GM23248 (cell line): ENCODE measurements at places on chromosomes 6 and 20. TPM values are rescaled to one million over a fixed set of nuclear protein-coding genes. Genes with fewer than 3 reads are reported as not detected.

GRCh38 chr6:95784019-95784418, 206.7 kb downstream of the MANEA start:
- DNase-seq = no peak

DNA sequence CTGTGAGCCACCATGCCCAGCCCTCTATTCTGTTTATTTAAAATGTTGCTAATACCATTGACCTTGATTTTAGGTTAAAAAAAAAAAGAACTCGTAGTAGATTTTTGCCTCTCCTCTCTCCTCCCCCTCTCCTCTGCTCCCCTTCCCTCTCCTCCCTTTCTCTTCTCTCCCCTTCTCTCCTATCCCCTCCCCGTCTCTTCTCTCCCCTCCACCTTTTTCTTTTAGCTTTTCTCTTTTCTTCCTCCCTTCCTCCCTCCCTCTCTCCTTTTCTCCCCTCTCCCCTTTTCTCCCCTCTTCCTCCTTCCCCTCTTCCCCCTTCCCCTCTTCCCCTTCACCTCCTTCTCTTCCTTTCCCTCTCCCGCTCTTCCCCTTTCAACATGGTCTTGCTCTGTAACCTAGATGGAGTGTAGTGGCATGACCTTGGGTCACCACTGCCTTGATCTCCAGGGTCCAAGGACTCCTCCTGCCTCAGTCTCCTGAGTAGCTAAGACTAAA, 223.8 kb downstream of the ZFAND3 start:
- no peak for DNase-seq

- DNase-seq = no peak
Observed at GRCh38 chr6:1617466-1618310, 8.0 kb downstream of the FOXC1 start.

DNA sequence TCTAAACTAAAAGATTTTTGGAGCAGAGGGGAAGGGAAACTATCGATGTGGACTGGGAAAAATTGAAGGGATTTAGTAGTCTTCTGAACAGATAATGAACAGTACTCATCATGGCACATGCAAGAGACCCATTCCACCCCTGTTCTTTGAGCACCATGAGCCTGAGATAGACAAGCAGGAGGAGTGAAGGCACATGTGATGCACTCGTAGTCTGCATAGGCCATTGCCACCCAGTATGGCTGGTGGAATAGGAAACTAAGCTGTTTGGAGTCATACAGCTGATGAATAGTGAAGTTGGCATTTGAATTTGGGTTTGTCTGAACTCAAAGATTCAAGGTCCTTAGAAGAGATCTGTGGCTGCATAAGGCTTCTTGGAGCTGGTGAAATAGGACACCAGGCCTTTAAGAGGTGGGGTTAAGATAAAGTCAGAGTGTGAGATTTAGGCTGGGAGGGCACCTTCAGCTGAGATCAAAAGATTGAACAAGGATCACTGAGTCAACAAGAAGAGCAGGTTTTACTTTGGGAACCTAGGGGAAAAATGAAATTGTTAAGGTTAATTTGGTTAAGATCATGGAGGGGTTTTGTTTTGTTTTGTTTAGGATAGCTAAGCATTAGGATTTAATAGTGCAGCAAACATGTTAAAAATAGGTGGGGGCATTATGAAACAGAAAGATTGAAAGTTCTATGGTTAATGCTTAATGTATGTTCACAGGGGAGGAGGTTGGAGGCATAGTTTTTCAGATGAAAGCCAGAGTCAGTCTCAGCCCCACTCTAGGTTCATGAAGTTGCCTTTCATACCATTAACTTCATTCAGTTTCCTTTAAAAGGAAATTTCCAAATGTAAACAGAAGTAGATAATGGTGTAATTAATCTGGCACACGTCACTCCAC, 148.8 kb downstream of the ARID1B start:
- peak; percentile 18 for DNase-seq

CD109 gene
- polyA plus RNA-seq = 31.1 and 31.3 TPM in 2 replicates

TCF21 gene
- 3.8 and 4.0 TPM in 2 replicates for polyA plus RNA-seq

BACH2 gene
- polyA plus RNA-seq = not detected in 2 replicates

ALDH8A1 gene
- polyA plus RNA-seq = not detected in 2 replicates

GRCh38 chr20:31496761-31497295, 17.4 kb upstream of the HM13 start:
- peak; percentile 80 for DNase-seq

DNA sequence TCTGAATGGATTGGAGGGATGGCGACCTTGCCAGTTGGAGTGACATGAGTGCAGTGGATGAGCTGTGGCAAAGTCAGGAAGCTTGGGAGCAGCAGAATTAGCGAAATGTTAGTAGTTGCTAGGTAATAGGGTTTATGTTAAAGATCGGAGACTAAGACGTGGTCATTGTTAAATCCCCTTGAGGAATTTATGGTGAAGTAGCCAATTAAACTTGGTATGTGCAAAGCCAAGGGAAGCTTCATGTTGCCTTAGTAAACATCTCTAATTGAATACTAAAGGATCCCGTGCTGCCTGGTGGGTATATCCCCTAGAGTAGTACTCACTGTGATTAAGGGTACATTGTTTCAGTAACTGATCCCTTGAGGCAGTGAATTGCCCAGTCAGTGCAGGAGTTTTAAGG, 106.0 kb downstream of the PRIM2 start:
- no peak for DNase-seq

PTPRK gene
- polyA plus RNA-seq = 22.3 and 24.6 TPM in 2 replicates

- DNase-seq = no peak
Observed at GRCh38 chr6:79399499-79399898, 137.7 kb downstream of the LCA5 start.

C2 gene
- 1.4 and 2.3 TPM in 2 replicates for polyA plus RNA-seq

- DNase-seq = no peak
Observed at GRCh38 chr6:28081486-28081751, 1.1 kb downstream of the ZNF165 start.

GRCh38 chr20:21339499-21339898, 36.4 kb downstream of the XRN2 start:
- DNase-seq = no peak

- no peak for DNase-seq
Observed at GRCh38 chr6:3393836-3394202, 63.0 kb downstream of the SLC22A23 start.

- DNase-seq = no peak
Observed at GRCh38 chr6:49327005-49327404, 136.0 kb downstream of the MMUT start.

DNA sequence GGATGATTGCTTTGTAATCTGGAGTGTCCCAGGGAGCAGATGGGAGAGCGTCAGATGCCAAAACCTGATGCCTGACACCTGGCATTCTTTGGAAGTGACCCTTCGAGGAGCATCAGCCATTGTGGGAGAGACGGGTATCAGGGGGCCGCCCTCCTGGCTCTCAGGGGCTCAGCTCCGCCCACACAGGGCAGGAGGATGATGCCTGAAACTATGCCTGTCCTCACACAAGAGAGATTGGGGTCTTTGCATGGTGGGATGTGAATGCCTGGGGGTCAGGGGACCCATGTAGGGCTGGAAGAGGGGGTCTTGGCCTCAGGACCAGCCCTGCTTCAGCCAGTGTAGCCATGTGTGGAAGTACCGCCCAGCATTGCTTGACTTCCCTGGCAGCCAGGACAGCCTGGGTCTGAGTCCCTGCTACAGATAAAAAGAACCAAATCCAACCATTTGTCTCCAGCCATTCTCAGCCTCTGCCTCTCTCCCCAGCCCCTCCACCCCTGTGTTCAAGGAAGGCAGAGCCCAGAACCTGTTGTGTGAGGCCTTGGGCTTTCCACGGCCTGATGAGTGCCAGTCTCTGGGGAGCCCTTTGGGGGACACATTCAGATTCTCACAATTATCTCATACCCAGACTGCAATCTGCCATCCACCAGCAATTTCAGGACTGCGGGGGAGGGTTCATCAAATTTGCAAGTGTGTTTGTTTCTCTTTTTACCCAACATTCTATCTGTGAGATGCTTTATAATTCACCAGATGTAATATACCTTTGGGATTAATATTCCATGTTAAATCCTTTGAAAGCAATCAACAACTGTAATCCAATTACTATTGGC, 371.2 kb downstream of the PREX1 start:
- DNase-seq = no peak

EDN1 gene
- polyA plus RNA-seq = 4.1 and 5.2 TPM in 2 replicates

C6orf15 gene
- polyA plus RNA-seq = not detected in 2 replicates

- no peak for DNase-seq
Observed at GRCh38 chr6:53630533-53631226, 34.9 kb downstream of the KLHL31 start.

- no peak for DNase-seq
Observed at GRCh38 chr20:58088105-58088504, 140.3 kb downstream of the ANKRD60 start.

GSTA4 gene
- polyA plus RNA-seq = 33.7 and 37.9 TPM in 2 replicates
